ENCODE measurements at places on chromosomes 5 and 9. TPM values are rescaled to one million over a fixed set of nuclear protein-coding genes. Genes with fewer than 3 reads are reported as not detected.

The PRRX2 gene
- 0.66 TPM for total RNA-seq

The PHYHD1 gene
- total RNA-seq, result 0.20 TPM

The HINT1 gene
- total RNA-seq, result 364 TPM

The PCDHGB5 gene
- total RNA-seq, result 0.22 TPM

The NRARP gene
- 1.9 TPM for total RNA-seq

The PCDHGA1 gene
- total RNA-seq, result 0.09 TPM

The TAF11L5 gene
- not detected for total RNA-seq

The SHISAL2B gene
- total RNA-seq, result not detected

The IFNB1 gene
- total RNA-seq, result not detected

The PCDHB8 gene
- not detected for total RNA-seq

The TUSC1 gene
- not detected for total RNA-seq

The WWC1 gene
- total RNA-seq, result 1.8 TPM

The SPRY4 gene
- 1.1 TPM for total RNA-seq

The PDE6A gene
- total RNA-seq, result not detected

The CDH6 gene
- total RNA-seq, result not detected

The PDLIM4 gene
- total RNA-seq, result 1.4 TPM

The TTC16 gene
- 1.8 TPM for total RNA-seq

The GPX3 gene
- not detected for total RNA-seq

The RORB gene
- total RNA-seq, result not detected

The CD14 gene
- 3.3 TPM for total RNA-seq

The NLN gene
- 30.4 TPM for total RNA-seq
